ENCODE measurements at places on chromosomes 16 and 17.

DNA sequence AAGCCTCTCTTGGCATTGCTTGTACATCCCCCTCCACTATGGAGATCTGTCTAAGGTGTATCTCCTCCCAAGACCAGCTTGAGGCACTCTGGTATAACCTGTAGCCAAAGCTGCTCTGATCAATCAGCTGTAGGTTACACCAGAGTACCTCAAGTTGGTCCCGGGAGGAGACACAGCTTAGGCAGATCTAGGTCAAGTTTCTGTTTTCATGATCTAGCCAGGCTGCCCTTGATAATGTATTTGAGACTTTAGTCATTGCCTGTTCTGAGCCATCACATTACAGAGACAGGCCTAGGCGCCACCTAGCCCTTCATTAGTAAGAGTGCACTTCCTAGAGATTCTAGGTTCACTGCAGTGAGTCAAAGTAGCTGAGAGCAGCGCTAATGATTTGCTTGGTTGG, 31.4 kb downstream of the ASGR1 start:
- no peak for DNase-seq

- DNase-seq = no peak
Observed at GRCh38 chr16:67198238-67198734, 645 bp upstream of the ELMO3 start.

DNA sequence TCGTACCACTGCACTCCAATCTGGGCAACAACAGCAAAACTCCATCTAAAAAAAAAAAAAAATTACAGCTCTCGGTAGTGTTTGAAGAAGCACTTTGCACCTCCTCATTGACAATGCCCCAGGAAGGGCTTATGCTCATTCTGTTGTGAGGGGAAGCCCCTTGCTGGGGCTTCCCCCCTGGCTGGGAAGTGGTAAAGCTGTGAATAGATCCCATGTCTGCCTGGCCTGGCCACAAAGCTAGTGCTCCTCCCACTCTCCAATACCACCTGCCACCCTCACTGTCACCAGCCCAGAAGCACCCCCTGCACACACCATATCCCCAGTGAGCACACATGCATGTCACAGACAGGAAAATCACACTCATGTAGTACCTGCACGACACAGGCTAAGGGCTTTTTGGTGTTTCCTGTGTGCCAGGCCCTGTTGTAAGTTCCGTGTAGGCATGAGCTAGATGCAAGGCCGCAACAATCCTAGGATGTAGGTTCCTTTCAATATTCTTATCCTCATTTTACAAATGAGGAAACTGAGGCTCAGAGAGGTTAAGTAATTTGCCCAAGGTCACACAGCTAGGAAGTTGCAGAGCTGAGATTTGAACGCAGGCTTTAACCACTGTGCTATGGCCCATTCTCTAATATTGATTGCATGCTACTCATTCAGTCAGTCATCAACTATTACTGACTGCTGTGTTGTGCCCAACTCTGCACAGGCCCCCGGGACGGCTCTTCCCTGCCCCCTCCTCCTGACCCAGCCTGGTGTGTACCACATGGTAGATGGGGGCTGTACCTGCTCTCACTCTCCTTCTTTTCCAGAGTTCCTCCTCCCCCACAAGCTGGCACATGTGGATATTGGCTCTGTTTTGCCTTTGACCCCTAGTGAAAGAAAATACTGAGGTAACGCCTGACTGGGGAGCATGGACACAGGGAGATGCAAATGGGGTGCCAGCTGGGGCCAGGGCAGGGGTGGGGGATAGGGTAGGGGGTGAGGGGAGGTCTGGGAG, 11.9 kb upstream of the COL1A1 start:
- peak; percentile 12 for DNase-seq

DNA sequence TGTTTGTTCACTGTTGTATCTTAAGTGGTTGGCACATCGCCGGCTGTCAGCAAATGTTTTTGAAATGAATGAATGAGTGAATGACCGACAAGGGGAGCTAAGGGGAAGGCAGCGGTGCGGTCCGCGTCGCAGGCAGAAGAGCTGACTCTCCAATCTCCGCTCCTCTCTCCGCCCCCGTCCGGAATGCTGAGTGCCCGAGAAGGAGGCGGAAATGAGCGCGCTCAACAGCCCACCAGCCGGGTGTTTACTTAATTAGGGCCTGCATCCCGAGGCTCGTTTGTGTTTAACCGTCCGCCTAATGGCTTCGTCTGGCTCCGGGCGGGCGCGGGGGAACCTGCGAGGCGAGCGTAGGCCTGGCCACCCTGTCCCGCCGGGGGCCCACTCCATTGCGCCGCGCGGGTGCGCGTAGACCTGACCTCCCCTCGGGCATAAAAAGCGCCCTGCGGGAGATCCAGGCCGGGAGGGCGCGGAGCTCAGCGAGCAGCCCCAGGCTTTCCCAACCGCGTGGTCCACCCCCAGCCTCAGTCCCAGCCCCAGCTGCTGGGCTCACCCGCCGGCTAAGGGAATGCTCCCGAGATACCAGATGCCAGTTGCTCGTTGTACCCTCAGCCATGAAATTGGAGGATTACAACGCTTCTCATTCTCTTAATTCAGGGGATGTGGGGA, 2.5 kb upstream of the CDH3 start:
- no peak for DNase-seq

DNA sequence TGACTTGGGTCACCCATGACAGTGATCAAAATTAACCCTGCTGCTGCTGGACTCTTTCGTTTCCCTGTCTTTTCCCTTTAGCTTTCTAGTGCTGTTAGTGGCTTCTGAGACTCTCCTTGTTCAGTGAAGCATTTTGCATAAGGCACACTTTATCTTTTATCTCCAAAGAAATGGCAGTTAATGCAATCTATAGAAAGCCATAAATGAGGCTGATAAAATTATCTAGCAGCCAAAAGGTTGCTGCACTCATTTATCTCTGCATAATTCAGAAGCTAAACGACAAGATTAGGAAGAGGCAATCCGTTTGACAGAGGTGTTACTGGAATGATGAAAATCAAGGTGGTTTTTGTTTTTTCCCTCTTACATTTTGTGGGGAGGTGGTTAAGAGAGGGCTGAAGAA, 1109.5 kb upstream of the EEF2KMT start:
- DNase-seq = no peak

- DNase-seq = no peak
Observed at GRCh38 chr17:63024716-63025115, 58.7 kb downstream of the TANC2 start.

GRCh38 chr16:1915732-1916639, 2.2 kb downstream of the HS3ST6 start:
- no peak for DNase-seq

GRCh38 chr17:61309362-61310256, 90.0 kb upstream of the TBX2 start:
- DNase-seq = no peak

DNA sequence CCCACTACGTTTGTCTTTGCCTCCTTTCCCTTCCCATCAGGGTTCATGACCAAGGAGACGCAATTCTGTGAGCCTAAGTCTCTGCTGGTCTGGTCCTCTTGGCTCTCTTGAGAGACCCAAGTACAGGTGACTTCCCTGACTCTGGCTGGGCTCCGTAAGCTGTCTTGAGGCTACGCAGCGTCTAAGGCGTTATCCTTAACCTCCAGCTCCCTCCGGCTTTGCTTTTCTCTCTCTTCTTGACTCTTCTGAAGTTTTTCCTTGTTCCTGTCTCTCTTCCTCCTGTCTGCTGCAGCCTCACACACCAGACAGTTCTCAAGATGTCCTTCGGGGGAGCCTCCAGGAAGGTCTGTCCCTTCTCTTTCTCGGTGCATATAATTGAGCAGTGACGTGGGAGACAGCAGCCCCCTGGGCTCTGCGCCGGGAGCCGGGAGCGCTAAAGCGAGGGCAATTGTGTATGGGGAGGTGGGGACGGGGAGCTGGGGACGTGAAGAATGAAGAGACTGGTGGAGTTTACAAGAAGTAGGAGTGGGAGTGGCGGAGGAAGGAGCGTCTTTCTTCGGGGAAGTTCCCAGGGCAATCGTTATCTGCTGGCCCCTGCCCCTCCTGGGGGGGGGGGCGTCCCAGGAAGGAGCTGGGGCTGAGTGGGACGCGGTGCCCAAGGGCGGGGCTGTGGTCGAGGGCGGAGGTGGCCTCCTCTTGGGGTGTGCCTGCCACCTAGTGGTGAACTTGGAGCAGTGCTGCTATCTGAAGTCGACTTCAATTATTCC, 6.9 kb upstream of the PIRT start:
- peak; percentile 43 for DNase-seq

GRCh38 chr16:57800200-57801097, 1.8 kb downstream of the KIFC3 start:
- DNase-seq = no peak

GRCh38 chr16:49470513-49470991, 96.9 kb downstream of the C16orf78 start:
- no peak for DNase-seq

DNA sequence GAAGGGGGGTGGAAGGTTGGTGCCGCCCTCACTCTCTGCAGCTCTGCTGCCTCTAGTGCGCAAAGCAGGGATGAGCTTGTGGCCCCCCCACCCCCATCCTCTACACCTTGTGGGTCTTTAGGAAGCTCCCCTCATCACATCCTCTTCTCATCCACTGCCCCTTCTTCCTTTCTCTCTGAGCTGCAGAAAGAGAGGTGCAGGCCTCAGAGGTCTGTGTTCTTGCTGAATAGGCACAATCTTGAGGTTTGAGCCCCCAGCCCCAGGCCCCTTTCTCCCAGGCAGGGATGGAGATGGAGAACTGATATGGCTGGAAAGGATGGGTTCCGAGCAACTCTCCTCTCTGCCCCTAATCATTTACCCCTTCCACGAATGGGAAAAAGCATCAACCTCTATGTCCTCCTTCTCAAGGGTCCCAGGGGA, 2.6 kb downstream of the CACNA1G start:
- no peak for DNase-seq

- no peak for DNase-seq
Observed at GRCh38 chr17:29073520-29073919, 30.6 kb downstream of the PIPOX start.

DNA sequence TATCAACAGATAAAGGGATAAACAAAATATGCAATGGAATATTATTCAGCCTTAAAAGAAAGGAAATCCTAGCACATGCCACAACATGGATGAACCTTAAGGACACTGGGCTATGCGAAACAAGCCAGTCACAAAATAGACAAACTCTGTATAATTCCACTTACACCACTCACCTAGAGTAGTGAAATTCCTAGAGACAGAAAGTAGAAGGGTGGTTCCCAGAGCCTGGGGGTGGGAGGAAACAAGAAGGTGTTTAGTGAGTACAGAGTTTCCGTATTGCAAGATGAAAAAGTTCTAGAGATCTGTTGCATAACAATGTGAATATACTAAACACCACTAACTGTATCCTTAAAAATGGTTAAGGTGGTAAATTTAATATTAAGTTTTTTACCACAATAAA, 10.0 kb downstream of the SPOP start:
- DNase-seq = no peak

GRCh38 chr17:79026376-79027273, 2.7 kb downstream of the C1QTNF1 start:
- no peak for DNase-seq

- DNase-seq = no peak
Observed at GRCh38 chr16:85201574-85201973, 89.3 kb upstream of the CIBAR2 start.

DNA sequence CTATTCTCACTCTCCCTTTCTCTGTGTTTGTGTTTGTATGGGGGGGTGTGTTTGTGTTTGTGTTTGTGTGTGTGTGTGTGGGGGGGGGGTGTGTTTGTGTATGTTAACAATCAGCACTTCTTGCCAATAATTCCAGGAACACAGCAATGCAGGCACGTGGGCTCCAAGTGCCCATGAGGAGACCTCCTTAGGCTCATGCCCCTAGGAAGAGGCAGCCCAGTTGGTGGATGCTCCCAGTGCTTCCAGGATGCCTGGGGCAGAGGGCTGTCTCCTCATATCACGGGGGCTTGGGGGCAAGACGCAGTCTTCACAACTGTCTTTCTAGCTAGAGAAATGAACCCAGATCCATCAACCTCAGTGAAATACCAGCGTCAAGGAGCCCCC, 9.9 kb downstream of the ABR start:
- no peak for DNase-seq

- DNase-seq = no peak
Observed at GRCh38 chr16:52251495-52251894, 295.4 kb downstream of the TOX3 start.

GRCh38 chr16:48879223-48880122, 269.5 kb upstream of the N4BP1 start:
- DNase-seq = no peak

All from stimulated activated CD8-positive, alpha-beta memory T cell treated with anti-CD3 and anti-CD28 coated beads, Interleukin-4, amount 100 ng/mL, for 1 hour (primary cell).